ENCODE measurements at places on chromosomes 2 and 18.
A peak's percentile ranks its signal among the peaks of the same experiment; 100 is the strongest.

- no peak for DNase-seq
Measured at GRCh38 chr2:119198240-119198840, 25.3 kb upstream of the STEAP3 start.

DNA sequence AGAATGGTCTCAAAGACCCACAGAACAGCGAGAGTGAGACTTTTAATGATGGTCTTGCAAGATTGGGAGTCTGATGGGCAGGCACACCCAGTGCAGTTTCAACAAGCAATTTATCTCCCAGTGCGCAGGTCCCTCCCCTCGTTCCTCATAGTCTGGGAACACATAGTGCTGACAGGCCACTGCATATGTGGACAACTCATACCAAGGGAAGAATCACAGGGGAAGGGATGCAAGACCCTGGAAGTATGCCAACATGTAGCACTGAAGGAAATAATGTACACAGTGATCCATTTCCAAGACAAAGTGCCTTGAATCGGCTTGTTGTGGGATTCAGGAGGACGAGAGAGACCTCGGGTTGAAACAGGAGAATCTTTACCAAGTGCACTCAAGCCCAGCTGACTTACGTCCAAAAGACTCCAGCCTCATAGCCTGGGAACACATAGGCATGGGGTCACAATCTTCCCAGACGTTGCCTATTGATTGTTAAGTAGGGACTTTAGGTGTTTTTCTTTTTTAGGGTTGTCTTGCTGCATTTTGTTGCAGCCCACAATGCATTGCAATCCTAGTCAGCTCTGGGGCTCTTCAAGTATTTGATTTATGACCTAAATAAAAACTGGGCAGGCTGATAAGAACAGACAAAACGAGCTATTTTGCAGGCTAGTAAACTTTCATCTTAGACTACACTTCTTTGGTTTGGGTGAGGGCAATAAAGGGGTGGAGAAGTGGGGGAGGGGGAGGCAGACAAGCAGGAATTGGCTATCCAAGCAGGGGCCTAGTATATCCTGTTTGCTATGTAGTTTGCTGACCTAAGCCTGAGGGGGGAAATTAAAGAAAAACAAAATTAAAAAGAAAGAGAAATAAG, 24.7 kb upstream of the SERPINB5 start:
- DNase-seq = no peak

DNA sequence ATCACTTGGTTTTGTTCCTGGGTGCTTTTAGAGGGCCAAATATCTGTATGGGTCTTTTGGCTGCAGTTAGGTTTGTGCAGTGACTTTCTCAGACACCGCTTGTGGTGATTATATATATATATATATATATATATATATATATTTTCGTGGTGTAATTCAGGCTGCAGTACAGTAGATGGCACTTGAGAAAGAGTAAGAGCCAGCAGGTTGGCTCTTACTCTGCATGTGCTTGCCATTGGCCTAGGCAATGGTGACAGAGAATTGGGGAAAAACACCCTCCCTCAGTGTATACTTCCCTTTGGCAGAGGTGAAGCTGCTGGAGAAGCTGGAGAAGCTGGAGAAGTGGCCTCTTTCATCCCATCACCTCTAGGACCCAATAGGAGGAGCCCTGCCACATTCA, 22.2 kb upstream of the MYL1 start:
- DNase-seq = no peak

DNA sequence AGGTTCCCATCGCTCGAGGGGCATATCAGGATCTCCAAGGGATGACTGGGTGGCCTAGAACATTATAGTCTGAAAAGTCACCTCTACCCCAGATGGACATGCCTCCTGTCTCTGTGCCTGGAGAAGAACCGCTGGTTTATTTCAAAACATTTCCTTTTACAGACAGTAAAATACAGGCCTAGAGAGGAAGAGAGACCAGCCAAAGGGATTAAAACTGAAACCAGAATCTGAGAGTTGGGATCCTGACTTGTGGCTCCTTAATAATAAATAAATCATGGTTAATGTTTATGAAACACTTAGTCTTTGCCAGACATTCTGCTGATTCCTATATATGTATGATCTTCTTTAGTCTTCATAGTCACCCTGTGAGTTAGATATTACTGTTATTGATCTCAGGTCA, 153.7 kb downstream of the DDX1 start:
- DNase-seq = no peak

DNA sequence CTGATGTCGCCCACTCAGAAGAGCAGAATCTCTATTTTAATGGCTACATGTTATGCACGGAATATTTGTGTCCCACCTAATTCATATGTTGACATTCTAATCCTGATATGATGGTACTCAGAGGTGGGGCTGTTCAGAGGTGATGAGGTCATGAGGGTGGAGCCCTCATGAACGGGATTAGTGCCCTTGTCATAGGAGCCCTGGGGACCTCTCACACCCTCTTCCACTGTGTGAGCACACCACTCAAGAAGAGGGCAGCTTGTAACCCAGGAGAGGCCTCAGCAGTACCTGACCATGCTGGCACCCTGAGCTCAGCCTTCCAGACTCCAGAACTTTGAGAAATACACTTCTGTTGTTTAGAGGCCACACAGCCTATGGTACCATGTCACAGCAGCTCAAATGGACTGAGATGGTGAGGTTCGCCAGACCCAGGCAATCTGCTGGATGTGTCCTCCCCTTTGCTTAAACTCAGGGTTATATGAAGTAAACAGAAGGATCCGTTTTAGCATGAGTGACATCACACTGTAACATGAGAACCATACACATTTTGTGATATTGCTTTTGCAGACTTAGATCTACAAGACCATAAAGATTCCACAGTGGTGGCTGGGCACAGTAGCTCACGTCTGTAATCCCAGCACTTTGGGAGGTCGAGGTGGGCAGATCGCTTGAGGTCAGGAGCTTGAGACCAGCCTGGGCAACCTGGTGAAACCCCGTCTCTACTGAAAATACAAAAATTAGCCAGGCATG, 48.7 kb downstream of the ATOH8 start:
- no peak for DNase-seq

GRCh38 chr2:230010501-230010900, 58.2 kb downstream of the SLC16A14 start:
- DNase-seq = no peak

GRCh38 chr2:112813280-112813966, 23.2 kb downstream of the IL1B start:
- DNase-seq = no peak

DNA sequence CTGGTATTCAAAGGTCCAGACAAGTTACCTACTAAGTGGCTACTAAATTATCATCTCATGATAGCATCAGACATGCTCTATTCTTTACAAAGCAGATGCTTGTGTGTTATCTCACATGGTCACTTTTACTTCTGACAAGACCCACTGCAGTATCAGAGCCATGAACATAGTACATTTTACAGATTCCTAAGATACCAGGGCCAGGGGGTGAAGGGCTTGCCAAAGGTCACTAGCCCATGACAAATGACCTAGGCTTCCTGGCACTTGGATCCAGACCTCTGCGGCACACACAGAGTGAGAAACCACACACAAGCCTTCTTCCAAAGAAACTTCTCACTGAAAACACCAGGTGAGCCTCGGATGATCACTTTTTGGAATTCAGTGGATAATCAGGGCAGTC, 446.8 kb downstream of the EIPR1 start:
- DNase-seq = no peak

DNA sequence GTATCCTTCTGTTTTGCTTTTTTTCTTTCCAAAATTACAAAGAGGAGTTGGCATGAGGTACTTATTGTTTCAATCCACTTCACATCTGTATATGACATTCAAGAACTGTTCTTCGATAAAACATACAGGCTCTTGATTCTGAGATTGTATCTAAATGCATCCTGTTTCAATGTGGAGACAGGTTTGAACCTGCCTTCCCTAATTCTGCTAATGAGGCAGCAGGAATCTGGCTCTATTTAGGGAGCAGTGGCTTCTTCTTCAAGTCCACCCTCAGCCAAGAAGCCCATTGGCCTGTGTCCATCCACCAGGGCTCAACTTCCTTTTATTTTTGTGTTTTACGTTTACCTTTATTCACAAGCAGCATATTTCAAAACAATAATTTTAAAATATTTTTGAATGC, 84.8 kb upstream of the PIK3C3 start:
- no peak for DNase-seq

DNA sequence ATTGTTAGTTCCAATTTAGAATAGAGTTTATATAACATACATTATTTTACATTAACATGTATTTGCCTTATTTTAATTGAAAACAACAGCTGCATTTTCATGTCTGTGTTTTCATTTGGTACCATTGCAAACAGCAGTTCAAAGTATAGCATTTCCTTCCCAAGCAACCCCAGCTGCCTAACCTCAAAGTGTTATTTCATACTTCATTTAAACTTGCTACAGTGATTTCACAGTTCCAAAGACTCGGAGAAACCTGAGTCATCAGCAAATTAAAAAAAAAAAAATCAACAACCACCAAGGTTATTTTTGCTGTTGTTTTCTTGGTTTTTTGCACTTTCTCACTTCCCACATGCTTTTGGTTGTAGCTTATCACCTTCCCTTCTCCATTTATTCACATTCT, 236.5 kb upstream of the SPHKAP start:
- DNase-seq = peak; percentile 2

GRCh38 chr2:191905336-191905735, 58.4 kb upstream of the CAVIN2 start:
- DNase-seq = no peak
